Substantia nigra (tissue), 51 donors: ENCODE measurements at places on chromosomes 7 and 10.

- DNase-seq, result peak; percentile 43
Measured at GRCh38 chr7:5423306-5423975, at the start of gene TNRC18. TSS of gene TNRC18 (minus strand) at chr7:5423834. CDS start at chr7:5421246, 2,588 bp downstream.

GRCh38 chr7:159197066-159197975 lies 52.7 kb upstream of the VIPR2 start:
- DNase-seq, result no peak

DNA sequence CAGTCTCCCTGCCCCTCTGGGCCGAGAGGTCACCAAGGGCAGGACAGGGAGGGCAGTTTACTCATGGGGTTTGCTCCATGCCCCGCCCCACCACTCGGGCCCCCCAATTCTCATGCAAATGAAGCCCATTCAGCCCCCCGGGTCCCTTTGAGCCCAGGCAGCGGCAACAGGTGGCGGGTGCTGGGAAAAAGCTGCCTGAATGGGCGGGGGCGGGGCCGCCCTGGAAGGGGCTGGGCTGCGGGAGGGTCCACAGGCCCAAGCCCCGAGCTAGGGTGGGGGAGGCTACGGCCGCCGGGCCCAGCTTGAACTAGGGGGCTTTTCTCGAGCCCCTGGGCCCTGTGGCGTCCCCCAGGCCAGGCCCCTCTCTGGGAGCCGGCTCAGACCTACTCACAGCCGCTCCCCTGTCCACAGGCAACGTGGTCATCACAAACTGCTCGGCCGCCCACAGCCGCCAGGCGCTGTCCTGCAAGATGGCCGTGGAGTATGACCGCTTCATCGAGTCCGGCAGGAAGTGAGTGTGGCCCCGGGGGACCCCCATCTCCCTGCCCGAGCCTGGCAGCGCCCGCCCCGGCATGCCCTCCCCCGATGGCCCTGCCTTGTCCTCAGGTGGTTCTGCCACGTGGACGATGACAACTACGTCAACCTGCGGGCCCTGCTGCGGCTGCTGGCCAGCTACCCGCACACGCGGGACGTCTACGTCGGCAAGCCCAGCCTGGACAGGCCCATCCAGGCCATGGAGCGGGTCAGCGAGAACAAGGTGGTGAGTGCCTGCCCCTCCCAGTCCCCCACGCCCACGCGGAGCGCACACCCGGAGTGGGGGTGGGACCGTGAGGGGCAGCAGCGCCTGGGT lies 5.5 kb downstream of the LFNG start:
- no peak for DNase-seq

DNA sequence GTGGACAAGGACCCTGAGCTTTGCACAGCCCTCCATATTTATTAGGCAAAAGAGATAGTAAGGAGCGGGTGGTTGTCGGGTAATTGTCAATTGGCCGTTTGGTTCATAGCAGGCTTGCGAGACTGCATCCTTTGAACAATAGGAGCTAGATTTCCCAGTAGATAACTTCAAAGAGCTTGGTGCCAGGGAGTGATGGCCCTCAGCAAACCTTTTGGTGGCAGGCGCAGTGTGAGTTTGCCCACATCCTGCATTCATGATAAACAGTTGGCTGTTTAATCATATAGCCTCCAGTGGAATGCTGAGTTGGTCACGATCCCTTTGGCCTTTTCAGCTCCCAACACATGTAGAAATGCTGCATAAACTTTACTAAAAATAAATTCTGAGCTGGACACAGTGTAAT lies 156.9 kb downstream of the AKR1D1 start:
- DNase-seq, result no peak

GRCh38 chr7:8018961-8019360 lies 50.4 kb downstream of the GLCCI1 start:
- no peak for DNase-seq

DNA sequence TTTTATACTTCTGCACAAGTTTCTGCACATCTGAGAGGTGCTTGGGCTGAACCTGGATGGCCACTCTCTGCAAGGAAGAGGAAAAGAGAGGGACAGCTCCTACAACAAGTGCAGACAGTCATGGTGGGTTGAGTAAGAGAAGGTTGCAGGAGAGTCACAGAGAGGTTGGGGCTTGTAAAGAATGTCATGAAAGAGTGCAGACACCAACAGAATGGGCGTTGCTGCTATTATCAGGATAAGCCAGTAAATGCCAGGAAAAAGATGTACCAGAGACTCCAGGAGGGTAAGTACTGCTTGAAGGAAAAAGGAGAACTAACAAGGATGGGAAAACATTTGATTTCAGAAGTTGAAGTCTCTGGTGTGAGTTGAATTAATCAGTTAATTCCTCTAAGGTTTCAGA lies 77.8 kb upstream of the NRP1 start:
- no peak for DNase-seq

GRCh38 chr7:30727061-30727945 lies 24.6 kb upstream of the INMT start:
- DNase-seq, result no peak

DNA sequence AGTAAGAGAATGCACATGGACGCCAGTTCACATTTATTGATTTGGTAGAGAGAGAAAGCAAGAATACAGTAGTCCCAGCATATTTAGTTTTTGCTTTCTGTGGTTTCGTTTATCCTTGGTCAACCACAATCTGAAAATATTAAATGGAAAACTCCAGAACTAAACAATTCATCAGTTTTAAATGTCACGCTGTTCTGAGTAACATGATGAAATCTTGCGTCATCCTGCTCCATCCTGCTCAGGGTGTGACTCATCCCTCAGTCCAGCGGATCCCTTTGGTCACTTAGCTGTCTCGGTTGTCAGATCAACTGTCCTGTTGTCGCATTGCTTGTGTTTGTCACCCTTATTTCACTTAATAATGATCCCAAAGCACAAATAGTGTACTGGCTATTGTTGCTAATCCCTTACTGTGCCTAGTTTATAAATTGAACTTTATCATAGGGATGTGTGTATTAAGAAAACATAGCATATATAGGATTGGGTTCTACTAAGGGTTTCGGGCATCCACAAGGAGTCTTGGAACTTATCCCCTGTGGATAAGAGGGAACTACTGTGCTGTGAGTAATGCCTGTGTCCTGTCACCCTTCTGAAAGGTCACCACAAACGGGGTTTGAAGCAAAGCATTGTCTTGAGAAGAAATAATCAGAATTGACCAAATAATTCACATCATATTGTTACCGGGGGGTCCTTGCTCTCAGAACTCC lies 73.6 kb downstream of the OTUD1 start:
- no peak for DNase-seq

GRCh38 chr10:12928571-12928970 lies 72.9 kb downstream of the CCDC3 start:
- no peak for DNase-seq

DNA sequence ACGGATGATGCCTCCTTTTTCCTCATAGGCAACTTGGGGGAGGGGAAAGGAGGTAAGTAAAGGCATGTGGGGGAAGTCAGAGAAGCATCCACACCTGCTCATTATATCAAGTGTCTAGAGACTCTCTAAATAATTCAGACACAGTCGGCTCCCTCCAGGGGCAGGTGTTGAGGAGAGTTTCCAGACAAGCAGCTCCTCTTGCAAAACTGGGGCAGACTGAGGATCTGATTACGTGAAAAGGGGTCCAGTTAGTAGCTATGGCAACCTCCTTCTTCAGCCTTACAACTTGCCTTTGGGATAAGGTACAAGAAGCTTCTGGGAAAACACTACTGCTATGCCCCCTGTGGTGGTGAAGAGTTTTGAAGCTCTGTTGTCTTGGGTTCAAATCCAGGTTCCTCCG lies 39.0 kb upstream of the SORBS1 start:
- no peak for DNase-seq
